Naive thymus-derived CD8-positive, alpha-beta T cell (primary cell): ENCODE measurements at places on chromosomes 12 and 14.

DNA sequence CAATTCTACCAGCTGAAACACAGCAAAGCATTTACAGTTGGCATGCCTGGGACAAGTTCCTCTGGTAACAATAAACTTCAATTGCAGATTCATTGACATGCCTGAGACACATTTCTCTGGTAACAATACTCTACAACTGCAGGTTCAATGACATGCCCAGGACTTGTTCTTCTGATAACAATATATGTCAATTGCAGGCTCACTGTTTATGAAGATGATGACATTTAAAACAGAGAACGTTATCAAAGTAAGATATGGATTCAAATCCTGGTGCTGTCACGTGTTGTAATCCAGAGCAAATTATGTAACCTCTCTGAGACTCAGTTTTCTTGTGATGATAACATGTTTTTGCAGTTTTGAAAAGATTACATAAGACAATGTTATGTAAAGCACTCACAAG lies 20.5 kb downstream of the KITLG start:
- H3K27ac ChIP-seq, result no peak overlapping the region
- H3K27me3 ChIP-seq, result peaks cover 2% of the 10 kb centered on the region
- no peak overlapping the region for H3K4me3 ChIP-seq
- no peak for DNase-seq
- H3K36me3 ChIP-seq, result no peaks in the 10 kb centered on the region

- no peaks in the 10 kb centered on the region for H3K27me3 ChIP-seq
- H3K4me1 ChIP-seq, result peaks cover 4% of the 10 kb centered on the region
- no peak overlapping the region for H3K27ac ChIP-seq
- H3K4me3 ChIP-seq, result no peak overlapping the region
Observed at GRCh38 chr12:4052691-4053090, 179.5 kb upstream of the PARP11 start.

DNA sequence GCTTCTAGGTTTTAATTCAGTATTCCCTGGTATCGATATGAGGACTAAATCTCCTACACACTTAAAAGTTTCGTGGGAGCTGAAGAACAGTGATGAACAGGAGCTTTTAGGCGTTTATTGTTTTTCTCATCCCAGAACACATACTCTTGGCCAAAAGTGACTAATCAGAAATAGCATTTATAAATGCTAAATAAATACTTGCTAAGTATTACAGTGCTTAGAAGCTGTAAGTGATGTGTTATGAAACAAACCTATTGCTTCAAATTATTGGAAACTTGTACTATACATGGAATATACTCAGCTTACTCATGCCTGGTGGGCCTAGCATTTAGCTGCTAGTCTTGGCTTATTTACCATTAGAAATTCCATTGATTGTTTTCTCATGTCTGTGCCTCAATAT lies 24.9 kb downstream of the FRS2 start:
- H3K27ac ChIP-seq, result no peak overlapping the region
- no peaks in the 10 kb centered on the region for H3K27me3 ChIP-seq
- H3K36me3 ChIP-seq, result peaks cover 23% of the 10 kb centered on the region
- peaks cover 32% of the 10 kb centered on the region for H3K4me1 ChIP-seq
- DNase-seq, result no peak

DNA sequence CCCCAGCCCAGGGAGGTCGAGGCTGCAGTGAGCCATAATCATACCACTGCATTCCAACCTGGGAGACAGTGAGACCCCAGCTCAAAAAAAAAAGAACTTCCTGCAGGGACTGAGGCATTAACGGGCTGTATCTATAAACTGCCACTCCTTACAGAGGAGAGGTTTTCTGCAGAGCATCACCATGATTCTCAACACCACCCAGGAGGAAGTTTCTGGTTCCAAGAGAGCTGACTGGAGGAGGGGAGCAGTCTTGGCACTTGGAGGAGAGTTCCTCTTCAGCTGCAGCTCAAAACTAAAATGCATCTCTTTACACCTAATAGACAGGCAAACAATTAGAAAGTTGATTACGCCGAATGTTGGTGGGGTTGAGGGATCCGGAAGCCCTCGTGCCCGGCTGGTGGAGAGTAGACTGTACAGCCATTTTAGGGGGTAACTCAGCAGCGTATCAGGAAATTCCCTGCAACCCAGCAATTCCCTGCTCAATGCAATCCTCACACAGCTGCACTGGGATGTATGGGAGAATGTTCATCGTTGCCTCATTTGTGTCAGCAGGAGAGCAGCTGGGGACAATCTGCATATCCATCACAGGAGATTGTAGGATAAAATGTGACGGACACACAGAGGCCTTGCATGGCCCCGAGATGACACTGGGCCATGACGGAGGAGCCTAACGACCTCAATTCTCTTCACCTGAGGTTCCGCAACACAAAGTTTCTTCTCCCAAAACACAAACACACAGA lies 36.6 kb downstream of the ACTN1 start:
- no peaks in the 10 kb centered on the region for H3K27me3 ChIP-seq
- H3K36me3 ChIP-seq, result no peaks in the 10 kb centered on the region
- peak overlapping the region; percentile 39 for H3K4me3 ChIP-seq
- peak overlapping the region; percentile 99 for H3K27ac ChIP-seq

- H3K36me3 ChIP-seq, result no peaks in the 10 kb centered on the region
- H3K4me1 ChIP-seq, result no peaks in the 10 kb centered on the region
- H3K4me3 ChIP-seq, result no peak overlapping the region
- no peaks in the 10 kb centered on the region for H3K27me3 ChIP-seq
- no peak overlapping the region for H3K27ac ChIP-seq
- no peak for DNase-seq
Observed at GRCh38 chr12:127749416-127749815, 517.6 kb upstream of the TMEM132C start.

GRCh38 chr12:74490390-74491064 lies 47.1 kb upstream of the ATXN7L3B start:
- peak overlapping the region; percentile 6 for H3K4me3 ChIP-seq
- no peaks in the 10 kb centered on the region for H3K36me3 ChIP-seq
- no peak for DNase-seq
- H3K4me1 ChIP-seq, result peaks cover 15% of the 10 kb centered on the region
- H3K27ac ChIP-seq, result no peak overlapping the region

DNA sequence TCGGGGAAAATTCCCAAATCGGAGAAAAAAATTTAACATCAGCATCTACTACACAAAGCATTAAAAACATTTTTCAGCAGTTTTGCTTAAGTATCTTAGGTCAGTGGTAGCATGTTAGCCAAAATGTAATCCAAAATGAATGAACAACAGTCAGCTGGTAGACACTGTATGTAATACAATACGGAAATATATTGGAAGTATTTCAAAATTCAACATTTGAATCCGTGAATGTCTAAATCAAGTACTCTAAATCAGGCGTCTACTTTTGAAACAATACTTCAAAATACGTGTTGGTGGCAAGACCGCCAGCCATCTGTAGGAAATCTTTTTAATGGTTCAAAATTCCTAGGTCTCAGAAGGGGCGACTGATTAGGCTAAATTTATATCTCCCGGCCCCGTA lies 1.1 kb downstream of the SCAF11 start:
- peak overlapping the region; percentile 93 for H3K27ac ChIP-seq
- H3K4me3 ChIP-seq, result peak overlapping the region; percentile 92
- H3K27me3 ChIP-seq, result no peaks in the 10 kb centered on the region
- peaks cover 66% of the 10 kb centered on the region for H3K4me1 ChIP-seq
- no peaks in the 10 kb centered on the region for H3K36me3 ChIP-seq
- DNase-seq, result no peak

GRCh38 chr12:99600388-99600787 lies 47.2 kb upstream of the GARIN6 start:
- H3K4me3 ChIP-seq, result no peak overlapping the region
- H3K27ac ChIP-seq, result no peak overlapping the region
- no peaks in the 10 kb centered on the region for H3K4me1 ChIP-seq
- no peaks in the 10 kb centered on the region for H3K27me3 ChIP-seq

GRCh38 chr12:83074358-83074894 lies 387.7 kb downstream of the TMTC2 start:
- no peak overlapping the region for H3K4me3 ChIP-seq
- H3K36me3 ChIP-seq, result peaks cover 11% of the 10 kb centered on the region
- no peak for DNase-seq
- H3K4me1 ChIP-seq, result no peaks in the 10 kb centered on the region
- no peaks in the 10 kb centered on the region for H3K27me3 ChIP-seq
- no peak overlapping the region for H3K27ac ChIP-seq

DNA sequence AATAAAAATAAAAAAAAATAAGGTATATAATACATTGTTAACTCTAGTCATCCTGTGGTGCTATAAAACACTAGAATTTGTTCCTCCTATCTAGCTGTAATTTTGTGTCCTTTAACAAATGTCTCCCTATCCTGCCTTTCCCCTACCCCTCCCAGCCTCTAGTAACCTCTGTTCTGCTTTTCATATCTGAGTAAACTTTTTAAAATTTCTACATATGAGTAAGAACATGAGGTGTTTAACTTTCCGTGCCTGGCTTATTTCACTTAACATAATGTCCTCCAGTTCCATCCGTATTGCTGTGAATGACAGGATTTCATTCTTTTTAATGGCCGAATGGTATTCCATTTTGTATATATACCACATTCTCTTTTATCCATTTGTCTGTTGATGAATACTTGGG lies 71.3 kb upstream of the GNG2 start:
- H3K27me3 ChIP-seq, result peaks cover 3% of the 10 kb centered on the region
- no peaks in the 10 kb centered on the region for H3K4me1 ChIP-seq
- H3K36me3 ChIP-seq, result peaks cover 20% of the 10 kb centered on the region

DNA sequence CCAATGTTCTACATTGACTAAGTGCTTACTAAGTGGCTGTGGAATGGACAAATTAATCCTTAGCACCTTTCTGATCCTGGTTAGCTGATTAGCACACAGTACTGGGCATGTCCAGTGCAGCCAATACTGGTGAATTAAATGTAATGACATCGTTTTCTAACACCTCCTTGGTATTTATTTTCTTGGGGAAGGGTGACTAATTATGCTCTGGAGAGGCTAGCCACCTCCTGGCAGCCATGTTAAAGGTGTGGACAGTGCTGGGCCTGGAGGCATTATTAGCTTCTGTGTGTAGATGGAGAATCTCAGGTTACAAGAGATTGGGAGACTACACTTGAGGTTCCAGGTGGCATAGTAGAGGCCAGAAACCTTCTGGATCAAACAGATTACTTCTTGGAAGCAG lies 230.9 kb upstream of the DDHD1 start:
- H3K4me1 ChIP-seq, result peaks cover 2% of the 10 kb centered on the region
- DNase-seq, result no peak
- H3K27ac ChIP-seq, result no peak overlapping the region
- no peak overlapping the region for H3K4me3 ChIP-seq
- H3K27me3 ChIP-seq, result peaks cover 7% of the 10 kb centered on the region

DNA sequence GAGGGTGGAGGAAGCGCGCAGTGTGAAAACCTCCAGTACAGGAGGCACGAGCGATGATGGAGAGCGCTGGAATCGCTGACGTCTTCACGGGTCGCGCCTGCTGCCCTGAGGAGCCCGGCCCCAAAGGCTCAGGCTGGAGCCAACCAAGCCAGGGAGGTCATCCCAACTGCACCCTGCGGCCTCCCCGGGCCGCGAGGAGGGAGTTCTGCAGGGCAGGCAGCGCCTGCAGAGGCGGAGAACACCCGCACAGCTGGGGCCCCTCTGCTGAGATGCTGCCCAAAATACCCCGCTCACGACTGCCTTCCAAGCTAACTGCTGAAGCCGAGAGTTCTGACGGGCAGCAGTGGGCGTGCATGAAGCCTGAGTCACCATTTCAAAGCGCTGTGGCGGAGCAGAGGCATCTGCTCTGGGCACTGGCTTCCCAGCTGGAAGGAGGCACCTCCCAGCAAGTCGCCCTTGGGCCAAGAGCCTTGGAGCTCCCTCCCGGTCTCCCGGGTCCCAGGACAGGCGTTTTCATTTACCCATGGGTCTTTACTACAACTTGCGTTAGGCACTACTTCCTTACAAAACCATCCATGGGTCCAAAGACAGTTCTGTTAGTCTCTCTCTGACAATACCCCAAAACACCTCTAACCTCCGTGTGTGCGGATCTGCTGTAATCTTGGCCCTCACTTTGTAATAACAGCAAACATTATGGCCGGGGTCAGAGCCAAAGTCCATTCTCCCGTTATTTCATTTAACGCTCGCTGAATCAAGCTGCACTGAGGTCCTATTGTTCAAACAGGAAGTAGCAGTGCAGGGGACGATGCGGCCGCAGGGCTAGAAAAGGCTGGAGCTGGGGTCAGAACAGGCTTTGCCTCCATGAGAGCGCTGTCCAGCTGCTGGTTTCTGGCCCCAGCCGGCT lies 60.1 kb upstream of the RIMBP2 start:
- peaks cover under 1% of the 10 kb centered on the region for H3K36me3 ChIP-seq
- peak overlapping the region; percentile 74 for H3K27ac ChIP-seq
- H3K4me3 ChIP-seq, result peak overlapping the region; percentile 80
- peaks cover 34% of the 10 kb centered on the region for H3K27me3 ChIP-seq
- peaks cover 10% of the 10 kb centered on the region for H3K4me1 ChIP-seq
- no peak for DNase-seq

- H3K36me3 ChIP-seq, result no peaks in the 10 kb centered on the region
- no peak overlapping the region for H3K4me3 ChIP-seq
- no peaks in the 10 kb centered on the region for H3K27me3 ChIP-seq
Observed at GRCh38 chr12:43214166-43214565, 337.8 kb downstream of the ADAMTS20 start.

- peak overlapping the region; percentile 99 for H3K27ac ChIP-seq
- H3K4me3 ChIP-seq, result peak overlapping the region; percentile 92
- H3K27me3 ChIP-seq, result no peaks in the 10 kb centered on the region
- H3K36me3 ChIP-seq, result peaks cover 42% of the 10 kb centered on the region
Observed at GRCh38 chr14:90397425-90398314, 841 bp downstream of the CALM1 start.

- DNase-seq, result no peak
- H3K4me1 ChIP-seq, result peaks cover 1% of the 10 kb centered on the region
- no peak overlapping the region for H3K27ac ChIP-seq
- H3K4me3 ChIP-seq, result no peak overlapping the region
- peaks cover 6% of the 10 kb centered on the region for H3K36me3 ChIP-seq
- no peaks in the 10 kb centered on the region for H3K27me3 ChIP-seq
Observed at GRCh38 chr12:42277396-42278127, 39.5 kb upstream of the YAF2 start.

DNA sequence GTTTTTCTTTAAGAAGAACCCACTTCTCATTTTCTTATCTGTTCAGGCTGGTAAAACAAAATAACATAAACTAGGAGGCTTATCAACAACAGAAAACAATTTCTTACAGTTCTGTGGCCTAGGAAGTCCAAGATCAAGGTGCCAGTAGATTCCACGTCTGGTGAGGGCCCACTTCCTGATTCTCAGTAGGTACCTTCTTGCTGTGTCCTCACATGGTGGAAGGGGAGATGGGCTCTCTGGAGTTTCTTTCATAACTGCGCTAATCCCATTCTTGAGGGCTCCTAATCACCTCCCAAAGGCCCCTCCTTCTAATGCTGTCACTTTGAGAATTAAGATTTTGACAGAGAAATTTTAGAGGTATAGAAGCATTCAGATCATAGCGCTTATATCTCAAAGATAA lies 33.4 kb downstream of the TXNRD1 start:
- H3K36me3 ChIP-seq, result no peaks in the 10 kb centered on the region
- H3K27me3 ChIP-seq, result peaks cover 10% of the 10 kb centered on the region
- no peaks in the 10 kb centered on the region for H3K4me1 ChIP-seq
- no peak overlapping the region for H3K27ac ChIP-seq
- DNase-seq, result no peak
- no peak overlapping the region for H3K4me3 ChIP-seq

DNA sequence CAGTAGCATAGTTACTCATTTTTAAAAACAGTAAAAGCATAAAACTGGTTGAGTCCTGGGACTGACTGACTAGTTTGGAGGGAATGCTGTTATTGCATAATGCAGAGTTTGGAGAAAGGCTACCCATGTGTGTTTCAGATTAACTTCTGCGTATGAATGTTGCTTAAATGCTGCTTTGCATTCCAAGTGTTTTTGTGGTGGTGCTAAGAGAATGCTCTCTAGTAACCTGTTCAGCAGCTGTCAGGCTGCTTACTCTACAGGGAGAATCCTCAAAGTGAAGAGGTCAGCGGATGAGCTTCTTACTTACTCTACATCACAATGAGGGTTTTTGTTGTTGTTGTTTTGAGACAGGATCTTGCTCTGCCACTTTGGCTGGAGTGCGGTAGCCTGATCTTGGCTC lies 4.3 kb downstream of the DLST start:
- DNase-seq, result no peak
- H3K27ac ChIP-seq, result peak overlapping the region; percentile 64
- peak overlapping the region; percentile 36 for H3K4me3 ChIP-seq
- no peaks in the 10 kb centered on the region for H3K27me3 ChIP-seq
